CD4-positive, alpha-beta memory T cell (primary cell): ENCODE measurements at places on chromosomes 6 and 20. TPM values are rescaled to one million over a fixed set of nuclear protein-coding genes. Genes with fewer than 3 reads are reported as not detected.

DNA sequence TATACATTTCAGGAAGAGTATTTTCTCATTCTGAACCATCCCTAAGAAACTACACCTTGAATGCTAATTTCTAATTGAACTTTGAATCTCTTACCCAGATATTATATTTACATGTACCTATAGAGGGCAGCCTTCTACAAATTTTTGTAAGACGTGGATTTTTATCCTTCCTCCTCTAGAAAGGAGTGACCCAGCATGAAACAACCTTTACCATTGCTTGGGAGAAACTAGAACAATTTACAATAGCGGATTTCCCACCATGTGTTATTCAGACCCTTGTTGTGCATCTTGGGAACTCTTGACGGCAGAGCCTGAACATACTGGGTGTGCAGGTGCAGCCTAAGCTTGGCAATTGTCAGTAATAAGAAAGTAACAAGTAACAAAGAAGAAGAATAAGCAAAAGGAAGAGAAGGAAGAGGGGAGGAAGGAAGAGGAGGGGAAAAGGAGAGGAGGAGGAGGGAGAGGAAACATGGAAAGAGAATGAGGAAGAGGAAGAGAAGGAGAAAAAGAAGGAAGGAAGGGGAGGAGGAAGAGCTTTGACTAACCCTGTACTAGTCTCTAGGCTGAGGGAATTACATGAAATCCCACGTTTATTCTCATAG, 10.8 kb upstream of the TAAR1 start:
- H3K4me1 ChIP-seq: peaks cover 4% of the 10 kb centered on the region
- DNase-seq: peak; percentile 39
- H3K36me3 ChIP-seq: no peaks in the 10 kb centered on the region
- H3K4me3 ChIP-seq: no peak overlapping the region

GRCh38 chr6:15521582-15521981, 141.2 kb downstream of the DTNBP1 start:
- DNase-seq: no peak
- H3K4me3 ChIP-seq: no peak overlapping the region
- no peaks in the 10 kb centered on the region for H3K4me1 ChIP-seq
- H3K27me3 ChIP-seq: no peaks in the 10 kb centered on the region
- peaks cover 38% of the 10 kb centered on the region for H3K36me3 ChIP-seq
- no peak overlapping the region for H3K27ac ChIP-seq

The APCDD1L gene
- total RNA-seq: not detected

The RNF39 gene
- not detected for total RNA-seq
